HL-60 (cell line): ENCODE measurements at places on chromosomes 4 and X.

DNA sequence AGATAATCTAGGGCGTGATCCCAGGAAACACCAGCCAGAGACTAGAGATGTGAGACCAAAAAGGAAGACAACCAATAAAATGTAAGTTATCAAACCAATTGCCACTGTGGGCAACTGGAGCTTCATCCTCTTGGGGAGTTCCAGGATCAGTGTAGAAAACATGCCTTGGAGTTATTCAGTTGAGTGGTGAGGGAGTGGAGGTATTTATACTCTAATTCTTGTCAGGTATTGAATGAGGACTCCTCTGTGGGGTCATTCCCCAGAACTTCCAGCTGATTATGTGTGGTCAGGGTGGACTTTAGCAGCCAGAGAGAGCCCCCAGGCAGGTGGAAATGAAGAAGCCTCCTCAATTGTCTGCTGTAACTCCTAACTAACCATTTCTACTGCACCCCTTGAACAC lies 144.0 kb upstream of the PRPS2 start:
- no peak for DNase-seq

GRCh38 chr4:1590244-1590643 lies 93.9 kb downstream of the FAM53A start:
- DNase-seq, result no peak

DNA sequence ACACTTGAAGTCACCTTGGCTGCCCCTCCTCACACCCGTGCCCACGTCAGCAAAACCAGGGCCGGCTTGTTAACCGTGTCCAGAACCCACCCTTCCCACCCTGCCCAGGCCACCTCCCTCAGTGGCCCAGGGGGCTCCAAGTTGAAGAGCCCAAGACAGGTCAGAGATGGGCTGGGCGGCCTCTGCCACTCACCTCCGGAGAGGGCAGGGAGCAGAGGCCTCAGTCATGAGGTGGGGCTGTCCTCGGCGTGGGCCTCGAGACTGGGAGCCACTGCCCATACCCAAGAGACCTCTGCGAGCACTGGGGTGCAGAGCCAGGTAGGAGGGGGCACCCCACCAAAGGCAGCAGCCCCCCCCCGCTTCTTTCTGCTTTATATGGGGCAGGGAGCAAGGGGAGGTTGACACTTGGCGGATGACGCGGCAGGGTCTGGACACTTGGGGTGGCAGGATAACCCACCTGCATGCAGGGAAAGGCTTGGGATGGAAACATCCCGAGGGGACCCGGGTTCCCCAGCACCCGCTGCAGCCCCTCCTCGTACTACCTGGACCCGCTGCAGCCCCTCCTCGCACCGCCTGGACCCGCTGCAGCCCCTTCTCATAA lies 38.0 kb upstream of the SPON2 start:
- DNase-seq, result no peak

DNA sequence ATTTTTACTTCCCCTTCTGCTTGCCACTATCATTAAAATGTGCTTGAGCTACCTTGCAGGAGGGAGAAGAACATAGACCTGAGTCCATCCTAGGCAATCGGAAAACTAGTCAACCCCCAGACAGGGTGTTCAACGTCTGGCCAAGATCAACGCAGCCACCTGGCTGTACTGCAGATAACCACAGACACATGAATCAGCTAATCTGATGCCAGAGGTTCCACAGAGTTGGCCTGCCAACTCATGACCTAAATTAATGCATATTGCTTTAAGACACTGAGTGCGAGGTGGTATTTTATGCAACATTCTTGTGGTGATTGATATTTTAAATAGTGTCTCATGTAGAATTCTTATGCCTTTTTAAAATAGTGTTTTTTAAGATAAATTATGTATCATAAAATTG lies 1283.8 kb upstream of the PABPC4L start:
- DNase-seq, result no peak

GRCh38 chr4:53490965-53491622 lies 100.2 kb downstream of the LNX1 start:
- peak; percentile 14 for DNase-seq

GRCh38 chr4:176443117-176443516 lies 123.4 kb downstream of the SPCS3 start:
- no peak for DNase-seq

DNA sequence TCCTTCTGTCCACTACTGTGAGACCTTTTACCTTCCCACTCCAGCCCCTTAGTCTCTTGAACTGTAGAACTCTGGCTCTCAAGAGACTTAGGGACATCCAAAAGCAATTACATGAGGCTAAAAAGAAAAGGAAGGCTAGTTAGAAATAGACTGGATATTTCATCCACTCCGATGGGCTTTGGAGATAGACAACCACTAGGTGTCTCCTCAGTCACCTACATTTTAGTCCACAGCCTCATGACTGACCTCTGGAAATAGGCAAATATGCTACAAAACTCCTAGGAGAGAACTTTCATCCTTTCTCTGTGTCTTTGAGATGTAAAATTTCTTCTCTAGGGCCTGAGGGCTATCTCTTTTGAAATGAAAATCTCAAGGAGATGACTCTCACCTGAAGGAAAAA lies 45.1 kb upstream of the LAMP2 start:
- DNase-seq, result no peak

- DNase-seq, result no peak
Measured at GRCh38 chr4:106444557-106444956, 76.0 kb upstream of the GIMD1 start.

- DNase-seq, result no peak
Measured at GRCh38 chr4:147674496-147674895, 9.5 kb downstream of the PRMT9 start.

DNA sequence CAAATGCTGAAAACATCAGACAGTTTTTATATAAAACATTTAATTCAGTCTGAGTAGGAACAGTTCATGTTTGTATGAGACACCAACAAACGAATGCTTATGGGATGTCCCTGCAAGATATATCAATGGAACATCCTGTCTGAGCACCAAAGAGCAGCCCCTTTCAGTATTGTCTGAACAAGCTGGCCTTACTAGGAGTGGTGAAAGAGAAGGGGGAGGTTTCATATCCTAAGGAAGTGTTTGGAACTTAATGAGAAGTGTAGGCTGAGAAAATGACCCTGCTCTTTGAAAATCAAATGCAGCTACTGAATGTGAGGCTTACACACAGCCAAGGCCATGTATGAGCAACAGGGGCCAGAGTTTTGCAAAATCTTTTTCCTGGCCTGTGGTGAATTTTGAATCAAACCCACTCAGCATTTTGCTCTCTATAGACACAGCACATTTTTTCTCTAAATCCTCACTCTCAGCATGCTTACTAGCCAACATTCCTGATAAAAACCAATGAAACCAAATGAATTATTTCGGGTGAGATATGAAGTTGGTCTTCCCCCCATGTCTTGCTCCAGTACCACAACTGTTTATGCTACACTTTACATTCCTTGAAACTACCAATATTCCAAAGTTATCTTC lies 119.4 kb downstream of the LUZP4 start:
- DNase-seq, result no peak

DNA sequence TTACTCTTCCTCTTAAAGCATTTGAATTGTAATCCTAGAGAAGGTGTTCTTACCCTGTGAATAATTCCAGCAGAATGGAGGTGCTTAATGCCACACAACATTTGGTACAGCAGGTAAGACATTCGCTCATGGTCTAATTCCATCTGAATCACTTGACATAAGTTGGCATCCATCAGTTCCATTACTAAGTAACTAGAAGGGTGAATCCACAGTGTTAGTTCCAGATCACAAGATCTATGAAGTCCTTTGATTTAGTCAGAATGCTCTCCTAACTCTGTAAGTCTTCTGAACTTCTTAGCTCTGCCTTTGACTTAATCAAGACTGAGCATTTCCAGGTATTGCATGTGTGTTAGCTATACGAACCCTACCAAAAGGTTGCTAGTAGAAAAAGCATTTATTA lies 258.0 kb downstream of the MAPK10 start:
- no peak for DNase-seq

- peak; percentile 95 for DNase-seq
Measured at GRCh38 chr4:57110640-57111511, 691 bp upstream of the IGFBP7 start.

DNA sequence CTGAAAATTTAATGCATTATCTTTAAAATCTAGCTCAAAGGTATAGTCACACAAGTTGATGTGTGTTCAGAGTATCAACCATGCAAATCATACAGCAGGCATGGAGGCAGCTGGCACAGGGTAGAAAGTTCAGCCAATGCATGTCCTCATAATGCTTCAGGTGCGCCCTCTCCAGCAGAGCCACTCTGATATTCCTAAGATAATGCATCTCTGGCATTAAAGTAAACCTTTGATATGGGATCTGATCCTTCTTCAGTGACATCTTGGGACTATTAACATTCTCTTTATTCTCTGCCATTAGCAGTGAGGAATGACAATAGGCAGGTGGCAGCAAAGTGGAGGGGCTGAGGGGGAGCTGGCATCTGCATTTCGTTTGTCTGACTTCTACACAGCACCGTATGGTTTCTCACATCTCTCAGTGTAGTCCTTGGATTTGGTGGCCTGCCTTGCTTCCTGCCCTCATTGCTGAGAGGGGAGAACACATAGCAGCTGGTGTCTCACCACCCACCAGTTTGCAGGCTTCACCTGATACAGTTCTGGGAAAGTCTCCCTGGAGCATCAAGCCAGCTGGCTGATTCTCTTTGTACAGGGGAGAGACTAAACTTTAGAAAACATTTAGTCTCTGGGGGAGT lies 168.7 kb upstream of the TBC1D9 start:
- DNase-seq, result no peak

DNA sequence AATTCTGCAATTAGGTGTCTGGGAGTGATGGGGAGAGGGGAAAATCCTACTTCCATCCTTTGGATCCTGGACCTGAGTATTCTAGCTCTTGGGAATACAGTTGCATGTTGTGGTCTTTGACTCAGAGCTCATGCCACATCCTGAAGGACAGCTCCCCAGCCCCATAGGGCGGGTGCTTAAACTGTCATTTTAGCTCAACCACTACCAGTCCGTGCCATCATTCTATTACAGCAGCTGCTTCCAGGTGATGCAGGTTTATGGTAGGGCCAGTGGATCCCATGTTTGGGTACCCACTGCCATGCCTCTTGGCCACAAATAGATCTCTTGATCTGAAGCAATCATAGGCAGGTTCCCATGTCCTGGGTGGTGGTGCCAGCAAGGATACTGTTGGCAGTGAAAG lies 34.7 kb downstream of the CCKAR start:
- no peak for DNase-seq

GRCh38 chr4:189215574-189215973 lies 725.1 kb upstream of the FRG1 start:
- DNase-seq, result no peak

DNA sequence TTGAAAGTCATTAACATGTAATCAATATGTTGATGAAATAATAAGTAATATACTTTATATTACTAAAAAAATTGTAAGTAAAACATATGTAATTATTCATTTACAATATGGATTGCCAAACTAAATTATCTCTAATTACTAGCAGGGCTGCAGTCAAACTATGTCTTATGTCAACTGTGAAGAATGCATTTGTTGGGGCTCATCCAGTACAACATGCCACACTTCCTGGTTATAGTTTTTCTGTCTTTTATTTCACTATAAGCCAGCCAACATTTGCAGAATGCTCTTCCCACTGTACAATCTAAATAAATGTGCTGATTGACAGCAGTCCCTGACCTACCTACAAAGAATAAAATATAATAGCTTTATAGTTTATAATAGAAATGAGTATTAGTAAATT lies 975.4 kb upstream of the NDST4 start:
- DNase-seq, result no peak

DNA sequence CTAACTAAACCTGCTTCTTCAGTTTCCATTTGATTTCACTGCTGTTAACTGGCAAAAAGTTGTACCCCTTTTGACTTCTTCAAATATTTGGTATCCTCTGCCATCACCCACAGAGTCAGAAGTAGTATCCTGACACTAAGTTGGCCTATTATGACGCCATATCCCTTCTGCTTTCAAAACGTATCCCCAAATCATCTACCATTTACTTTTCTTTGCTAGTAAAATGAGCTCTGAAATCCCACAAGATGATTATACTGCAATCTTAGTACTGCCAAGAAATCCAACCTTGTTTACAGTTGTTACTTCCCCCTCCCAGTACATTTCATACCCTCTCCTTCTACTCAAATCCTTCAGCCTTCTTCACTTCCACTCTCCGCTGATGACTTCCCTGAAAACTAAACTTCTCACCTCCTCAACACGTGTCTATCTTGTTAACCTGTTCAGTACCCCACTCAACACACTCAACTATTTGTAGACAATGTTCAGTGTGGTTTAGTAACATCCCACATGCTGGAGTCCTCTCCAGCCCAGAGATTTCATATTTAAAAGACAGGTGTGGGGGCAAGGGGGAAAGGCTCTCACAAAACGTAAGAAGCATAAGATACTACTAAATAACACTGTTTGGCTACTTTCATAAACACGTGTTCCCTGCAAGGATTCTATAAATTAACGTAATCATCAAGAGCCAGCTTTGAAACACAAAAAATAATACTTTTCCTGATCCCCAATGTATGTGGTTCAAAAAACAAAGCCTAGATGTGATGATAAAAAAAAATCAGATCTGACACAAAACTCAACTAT lies 1.3 kb downstream of the NAF1 start:
- DNase-seq, result peak; percentile 8

GRCh38 chr4:137524725-137525369 lies 7.4 kb downstream of the PCDH18 start:
- no peak for DNase-seq

DNA sequence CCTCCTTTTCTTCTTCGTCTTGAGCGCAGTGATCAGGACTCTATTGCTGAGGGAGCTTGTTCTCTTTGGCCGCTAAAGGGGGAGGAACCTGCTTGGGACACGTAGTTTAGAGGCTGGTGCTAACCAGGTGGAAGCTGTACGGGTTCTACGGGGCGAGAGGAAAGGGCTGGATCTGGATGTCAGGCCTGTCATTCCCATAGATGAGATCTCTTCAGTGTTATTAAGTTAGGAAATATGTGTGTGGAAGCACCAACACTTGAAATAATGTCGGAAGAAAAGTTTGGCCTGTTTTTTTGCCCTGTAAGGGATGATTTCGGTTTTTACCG lies 643 bp downstream of the SRP72 start:
- DNase-seq, result peak; percentile 51

- DNase-seq, result no peak
Measured at GRCh38 chr4:185811509-185812364, at the start of gene SORBS2. Gene SORBS2, minus strand, starts transcription at chr4:185812194. Its CDS starts 121,623 bp downstream, at chr4:185690571.

GRCh38 chrX:125210146-125210545 lies 109.5 kb upstream of the TEX13C start:
- DNase-seq, result no peak

DNA sequence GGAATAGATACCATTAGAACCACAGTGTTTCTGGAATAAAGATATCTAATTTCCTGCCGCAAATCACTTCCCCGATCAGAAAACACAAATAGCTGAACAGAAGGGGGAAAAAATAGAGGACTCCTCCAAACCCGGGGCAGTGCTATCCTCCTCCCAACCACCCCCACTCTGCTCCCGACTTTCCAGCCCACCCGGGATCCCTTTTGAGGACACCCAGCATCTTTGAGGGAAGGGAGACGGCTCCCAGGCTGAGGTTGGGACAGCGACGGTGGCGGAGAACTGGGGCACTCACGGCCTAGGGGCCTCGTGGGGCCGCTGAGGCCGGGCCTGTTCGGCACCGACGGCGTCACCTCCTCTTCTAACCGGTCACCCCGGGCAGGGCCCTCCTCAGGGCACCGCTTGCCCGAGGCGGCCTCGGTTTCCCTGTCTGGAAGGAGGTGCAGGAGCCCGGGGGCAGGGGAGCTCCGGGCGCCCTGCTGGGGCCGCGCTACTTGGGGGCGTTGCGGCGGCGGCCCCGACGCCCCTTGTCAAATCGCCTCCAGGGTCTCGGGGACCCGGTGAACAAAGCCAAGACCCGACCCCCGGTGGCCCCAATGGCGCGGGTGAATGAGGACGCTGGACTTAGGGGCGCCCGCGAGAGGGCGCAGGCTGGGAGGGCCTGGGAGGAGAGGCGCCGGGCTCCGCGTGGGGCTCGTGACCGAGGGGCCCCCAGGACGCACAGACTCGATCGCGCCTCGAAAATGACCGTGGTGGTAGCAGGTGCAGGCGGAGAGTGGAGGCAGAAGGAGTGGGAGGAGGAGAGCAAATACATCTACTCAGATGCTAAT lies 6.9 kb upstream of the ARX start:
- DNase-seq, result no peak
